ENCODE measurements at places on chromosomes 6 and 20. TPM values are rescaled to one million over a fixed set of nuclear protein-coding genes. Genes with fewer than 3 reads are reported as not detected.

DNA sequence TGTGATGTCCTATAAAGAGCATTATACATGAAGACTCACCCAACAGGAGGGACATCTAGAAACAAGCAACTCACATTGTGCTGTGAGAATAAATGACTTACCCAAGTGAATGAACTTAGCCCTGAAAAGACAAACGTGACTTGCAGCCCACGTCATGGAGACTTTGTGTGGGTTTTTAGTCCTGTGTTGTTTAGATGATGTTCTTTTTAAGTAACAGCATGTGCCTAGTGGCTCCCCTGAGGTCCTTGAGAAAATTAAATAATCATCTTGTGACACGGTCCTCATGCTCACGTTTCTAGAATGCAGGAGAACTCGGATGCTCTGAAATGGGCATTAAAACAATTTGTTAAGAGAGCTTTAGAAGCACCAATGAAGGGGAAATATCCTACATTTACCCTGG lies 165.1 kb downstream of the SASH1 start:
- DNase-seq, result no peak

GRCh38 chr6:6829872-6830685 lies 241.6 kb downstream of the LY86 start:
- DNase-seq, result no peak

DNA sequence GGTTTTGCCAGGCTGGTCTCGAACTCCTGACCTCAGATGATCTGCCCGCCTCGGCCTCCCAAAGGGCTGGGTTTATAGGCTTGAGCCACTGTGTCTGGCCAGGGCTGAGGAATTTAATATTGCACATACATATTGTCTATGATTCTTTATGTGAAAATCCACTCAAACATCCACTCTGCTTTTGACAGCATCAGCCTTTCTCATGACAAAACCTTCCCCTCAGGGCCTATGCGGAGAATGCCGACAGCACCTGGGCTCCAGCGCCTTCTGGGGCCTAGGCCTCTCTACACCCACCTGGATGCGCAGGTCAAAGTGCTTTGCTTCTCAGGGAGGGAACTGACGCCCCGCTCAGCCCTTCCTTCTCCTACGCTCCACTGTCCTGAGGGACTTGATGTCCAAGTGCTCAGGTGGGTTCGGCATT lies 5.4 kb downstream of the RAMACL start:
- no peak for DNase-seq

DNA sequence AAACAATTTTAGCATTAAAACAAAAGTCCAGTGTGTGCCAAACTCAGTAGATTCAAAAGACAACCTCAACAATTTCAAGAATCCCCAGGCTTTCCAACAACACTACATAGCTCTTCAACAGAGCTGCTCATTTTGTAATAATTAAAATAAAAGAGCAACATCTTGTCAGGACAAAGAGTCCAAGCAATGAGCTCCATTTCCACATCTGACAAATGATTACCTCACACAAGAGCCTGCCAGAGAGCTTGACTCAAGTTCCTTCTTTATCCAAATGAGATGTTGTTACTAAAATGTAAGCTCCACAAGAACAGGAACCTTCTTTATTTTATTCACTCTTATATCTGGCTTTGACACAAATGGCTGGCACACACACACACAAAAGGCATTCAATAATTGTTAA lies 449.8 kb downstream of the HACE1 start:
- DNase-seq, result no peak

GRCh38 chr20:32907886-32908285 lies 49.2 kb downstream of the EFCAB8 start:
- DNase-seq, result no peak

Gene DEFB124
- not detected for total RNA-seq

Gene DEF6
- 219 TPM for total RNA-seq

Gene ADAM33
- total RNA-seq, result not detected

Gene CCR6
- total RNA-seq, result 6.7 TPM

Gene ADGRF4
- total RNA-seq, result not detected

Gene ILRUN
- 68.0 TPM for total RNA-seq
